ENCODE measurements at places on chromosomes 1 and 21.

- DNase-seq = peak; percentile 54
Measured at GRCh38 chr1:168603501-168604110, 27.2 kb downstream of the XCL1 start.

- DNase-seq = no peak
Measured at GRCh38 chr21:42218836-42219605, at the start of gene ABCG1. Gene ABCG1, plus strand, starts transcription at chr21:42219140. Its CDS starts 123 bp downstream, at chr21:42219263.

- DNase-seq = no peak
Measured at GRCh38 chr1:174219606-174220370, 60.5 kb downstream of the RABGAP1L start.

GRCh38 chr1:162233066-162233465 is 143.6 kb downstream of the SPATA46 start:
- DNase-seq = no peak

DNA sequence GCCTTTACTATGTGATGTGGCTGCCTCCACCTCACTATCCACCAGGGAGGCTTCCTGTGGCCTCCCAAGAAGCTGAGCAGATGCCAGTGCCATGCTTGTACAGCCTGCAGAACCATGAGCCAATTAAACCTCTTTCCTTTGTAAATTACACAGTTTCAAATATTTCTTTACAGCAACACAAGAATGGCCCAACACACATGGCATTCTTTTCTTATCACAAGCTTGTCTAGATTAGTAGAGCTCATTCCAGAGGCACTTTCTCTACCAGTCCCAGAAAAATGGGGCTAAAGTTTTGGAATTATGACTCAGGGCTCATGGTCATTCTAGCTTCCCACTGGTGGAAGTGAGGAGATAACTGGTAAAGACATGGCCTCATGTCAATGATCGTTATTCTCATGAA is 655.2 kb downstream of the LMO4 start:
- DNase-seq = no peak
